CD4-positive, alpha-beta T cell treated with Interleukin-10 for 1 hour (primary cell): ENCODE measurements at places on chromosomes 4 and X.

- no peak for DNase-seq
Observed at GRCh38 chrX:26788402-26788998, 572.5 kb downstream of the MAGEB5 start.

- no peak for DNase-seq
Observed at GRCh38 chrX:46144566-46144965, 400.7 kb downstream of the ZNF674 start.

GRCh38 chr4:7716010-7716721 is 223.5 kb downstream of the AFAP1 start:
- no peak for DNase-seq

DNA sequence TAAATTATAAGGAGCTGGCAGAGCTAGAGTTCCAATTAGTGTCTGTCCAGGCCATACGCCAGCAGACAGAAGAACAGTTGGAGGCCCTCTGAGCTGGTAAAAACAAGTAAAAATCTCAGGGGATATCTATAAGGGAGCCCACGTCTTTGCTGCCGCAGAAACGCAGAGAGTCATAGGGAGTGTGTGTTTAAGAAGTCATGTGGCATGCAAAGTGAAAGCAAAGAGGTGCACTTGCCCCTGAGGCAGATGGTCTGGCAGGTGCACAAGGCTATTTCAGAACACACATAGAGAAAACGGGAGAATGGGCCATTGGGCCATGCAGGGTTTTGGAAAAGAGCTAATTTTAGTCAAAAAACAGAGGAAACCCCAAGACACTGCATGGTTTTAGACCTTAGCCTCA is 92.7 kb downstream of the NAP1L3 start:
- no peak for DNase-seq

GRCh38 chr4:149835280-149835679 is 19.6 kb upstream of the IQCM start:
- DNase-seq, result no peak

DNA sequence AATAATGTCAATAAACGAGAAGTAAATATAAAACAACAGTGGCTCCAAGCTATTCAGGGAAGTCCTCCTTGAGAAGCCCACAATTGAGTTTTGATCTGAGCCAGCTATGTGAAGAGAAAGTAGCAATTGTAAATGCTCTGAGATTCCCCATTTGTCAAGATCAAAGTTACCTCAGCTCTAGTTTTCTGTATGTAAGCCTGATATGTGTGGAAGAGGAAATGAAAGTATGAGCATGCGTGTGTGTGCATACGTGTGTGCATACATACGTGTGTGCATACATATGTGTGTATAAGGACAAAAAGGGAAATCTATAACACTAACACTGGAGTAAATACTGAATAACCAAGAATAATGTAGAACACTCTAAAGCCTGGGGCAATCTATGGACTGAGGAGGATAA is 130.3 kb downstream of the SCFD2 start:
- no peak for DNase-seq

GRCh38 chrX:9127986-9128385 is 94.1 kb upstream of the FAM9B start:
- no peak for DNase-seq
